ENCODE measurements at places on chromosomes 16 and 17.

DNA sequence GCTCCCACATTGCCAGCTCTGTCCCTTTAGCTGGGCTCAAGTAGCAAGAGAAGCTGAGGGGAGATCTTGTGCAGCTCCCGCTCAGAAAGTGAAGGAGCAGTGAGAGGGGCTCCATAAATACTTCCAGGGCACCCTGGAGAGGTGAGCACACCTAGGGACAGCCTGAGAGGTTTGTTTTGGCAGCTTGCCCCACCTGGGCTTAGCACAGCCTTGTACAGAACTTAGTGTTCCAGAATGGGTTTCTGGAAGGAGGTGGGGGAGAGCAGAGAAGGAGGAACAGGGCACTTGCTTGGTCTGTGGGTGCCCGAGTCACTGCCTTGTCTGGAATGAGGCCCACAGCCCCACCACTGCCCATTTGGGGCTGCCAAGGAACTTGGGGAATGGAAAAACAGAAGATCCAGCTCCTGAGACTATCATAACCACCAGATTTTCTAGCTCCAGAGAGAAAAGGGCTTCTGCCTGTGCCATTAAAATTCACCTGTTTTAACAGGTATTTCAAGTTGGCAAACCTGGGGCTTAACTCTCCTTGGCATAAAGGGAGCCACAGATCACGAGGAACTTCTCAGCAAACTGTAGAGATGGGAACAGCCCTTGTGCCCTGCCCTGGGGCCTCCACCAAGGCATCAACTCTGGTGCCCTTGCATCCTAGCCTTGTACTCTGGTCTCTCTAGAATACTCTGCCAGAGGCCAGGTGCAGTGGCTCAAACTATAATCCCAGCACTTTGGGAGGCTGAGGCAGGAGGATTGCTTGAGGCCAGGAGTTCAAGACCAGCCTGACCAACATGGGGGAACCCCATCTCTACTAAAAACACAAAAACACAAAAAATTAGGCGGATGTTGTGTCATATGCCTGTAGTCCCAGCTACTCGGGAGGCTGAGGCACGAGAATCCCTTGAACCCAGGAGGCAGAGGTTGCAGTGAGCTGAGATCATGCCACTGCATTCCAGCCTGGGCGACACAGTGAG, 1.9 kb downstream of the PRR15L start:
- no peak for DNase-seq

DNA sequence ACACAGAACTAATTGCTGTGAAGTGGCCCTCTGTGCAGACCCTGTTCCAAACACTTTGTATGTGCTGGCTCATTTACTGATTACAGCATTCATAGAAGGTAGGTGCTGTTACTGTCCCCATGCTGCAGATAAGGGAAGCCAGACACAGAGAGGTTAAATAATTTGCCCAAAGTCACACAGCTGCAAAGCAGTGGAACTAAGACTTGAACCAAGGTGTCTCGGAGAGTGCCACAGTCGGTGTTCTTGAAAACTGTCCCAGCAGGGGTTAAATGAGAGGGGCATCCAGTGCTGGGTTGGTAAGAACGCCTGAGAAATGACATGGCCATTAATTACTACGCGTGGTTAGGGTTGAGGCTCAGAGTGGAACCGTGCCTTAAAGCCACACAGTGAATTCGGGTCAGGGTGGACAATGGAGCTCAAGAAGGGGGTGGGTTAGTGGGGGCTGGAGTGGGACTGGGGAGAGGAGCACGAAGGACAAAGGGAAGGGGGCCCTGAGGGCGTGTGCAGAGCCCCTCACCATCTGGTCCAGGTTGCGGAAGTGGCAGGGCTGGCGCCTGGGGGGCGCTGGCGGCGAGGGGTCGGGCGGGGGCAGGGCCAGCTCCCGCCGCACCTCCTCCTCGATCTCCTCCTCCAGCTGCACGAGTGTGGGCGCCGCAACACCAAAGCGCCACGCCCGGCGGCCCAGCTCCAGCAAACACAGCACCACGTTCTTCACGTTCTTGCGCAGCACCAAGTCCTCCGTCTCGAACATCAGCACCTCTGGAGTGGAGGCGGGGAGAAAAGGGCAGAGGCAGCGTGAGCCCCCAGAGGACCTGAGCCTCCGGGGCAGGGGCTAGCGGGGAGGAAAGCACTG, 3.3 kb downstream of the GAS2L2 start:
- DNase-seq, result no peak

DNA sequence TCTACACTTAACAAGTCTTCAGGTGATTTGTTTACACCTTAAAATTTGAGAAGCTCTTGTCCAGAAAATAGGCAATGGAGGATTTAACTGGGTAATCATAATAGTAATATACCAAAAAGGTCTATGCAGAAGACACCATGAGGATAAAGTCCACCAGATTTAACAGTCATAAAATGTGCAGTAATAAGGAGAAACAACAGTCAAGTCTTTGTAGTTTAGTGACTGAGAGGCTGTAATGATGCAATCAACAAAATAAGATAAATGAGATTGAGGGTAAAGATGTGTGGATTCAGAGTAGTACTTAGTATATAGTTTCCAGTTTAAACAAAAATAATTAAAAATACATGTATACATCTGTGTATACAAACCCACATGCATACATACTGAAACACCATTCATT, 91.2 kb downstream of the STXBP4 start:
- DNase-seq, result no peak

DNA sequence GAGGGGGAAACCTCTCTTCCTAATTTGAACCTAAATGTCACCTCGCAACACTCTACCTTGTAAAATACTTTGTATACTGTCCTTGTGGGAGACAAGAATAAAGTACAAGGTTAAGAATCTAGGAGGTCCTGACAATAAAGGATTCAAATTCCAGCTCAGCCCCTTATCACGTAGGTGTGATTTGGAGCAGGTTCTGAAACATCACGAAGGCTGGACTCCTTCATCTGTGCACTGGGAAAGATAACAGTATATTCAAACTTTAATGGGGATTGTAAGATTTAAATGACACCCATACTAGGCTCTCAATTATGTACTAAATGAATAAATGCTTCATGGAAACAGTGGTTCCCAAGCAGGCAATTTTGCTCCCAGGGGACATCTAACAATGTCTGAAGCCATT, 2.1 kb downstream of the TXNDC11 start:
- DNase-seq, result no peak

- DNase-seq, result no peak
These were observed 3.6 kb downstream of the TAOK2 start for GRCh38 chr16:29977063-29977825.

DNA sequence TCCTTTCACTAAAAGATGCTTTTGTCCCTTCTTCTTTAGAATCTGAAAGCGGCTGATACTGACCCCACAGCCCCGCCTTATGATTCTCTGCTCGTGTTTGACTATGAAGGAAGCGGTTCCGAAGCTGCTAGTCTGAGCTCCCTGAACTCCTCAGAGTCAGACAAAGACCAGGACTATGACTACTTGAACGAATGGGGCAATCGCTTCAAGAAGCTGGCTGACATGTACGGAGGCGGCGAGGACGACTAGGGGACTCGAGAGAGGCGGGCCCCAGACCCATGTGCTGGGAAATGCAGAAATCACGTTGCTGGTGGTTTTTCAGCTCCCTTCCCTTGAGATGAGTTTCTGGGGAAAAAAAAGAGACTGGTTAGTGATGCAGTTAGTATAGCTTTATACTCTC, 10.1 kb upstream of the TANGO6 start:
- no peak for DNase-seq

GRCh38 chr17:14308636-14308964, 7.7 kb downstream of the HS3ST3B1 start:
- no peak for DNase-seq

DNA sequence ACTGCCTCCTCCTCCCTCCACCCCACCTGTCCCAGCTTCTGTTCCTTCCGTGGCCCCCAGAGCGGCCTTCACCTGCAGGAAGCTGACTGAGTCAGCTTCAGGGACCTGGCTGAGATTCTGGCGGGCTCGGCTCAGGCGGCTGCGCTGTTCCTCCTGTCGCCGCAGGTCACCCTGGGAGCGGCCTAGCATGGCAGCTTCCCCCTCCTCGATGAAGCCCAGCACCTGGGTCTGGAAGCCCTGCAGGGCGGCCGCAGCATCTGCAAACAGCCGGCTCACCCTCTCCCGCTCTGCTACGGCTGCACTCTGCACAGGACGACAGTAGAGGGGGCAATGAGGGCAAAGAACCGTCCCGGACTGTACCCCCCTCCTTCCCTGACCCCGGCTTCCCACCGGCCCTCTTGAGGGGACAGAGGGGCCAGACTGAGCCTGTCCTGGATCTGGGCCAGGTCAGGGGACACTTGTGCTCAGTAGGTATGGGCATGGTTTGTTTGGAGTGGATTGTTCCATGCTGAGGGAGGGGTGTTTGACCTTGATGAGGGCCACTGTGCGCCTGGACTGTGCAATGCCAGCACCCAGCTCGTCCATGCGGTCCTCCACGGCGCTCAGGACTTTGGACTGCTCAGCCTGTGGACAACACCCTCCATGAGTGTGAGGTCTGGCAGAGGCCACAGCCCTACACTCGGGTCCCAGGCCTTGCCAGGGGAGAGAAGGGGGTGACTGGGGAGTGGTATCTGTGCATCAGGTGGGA, 2.0 kb downstream of the TRIM47 start:
- DNase-seq, result peak; percentile 59

GRCh38 chr17:3005696-3006095, 57.7 kb downstream of the OR1D5 start:
- DNase-seq, result no peak

DNA sequence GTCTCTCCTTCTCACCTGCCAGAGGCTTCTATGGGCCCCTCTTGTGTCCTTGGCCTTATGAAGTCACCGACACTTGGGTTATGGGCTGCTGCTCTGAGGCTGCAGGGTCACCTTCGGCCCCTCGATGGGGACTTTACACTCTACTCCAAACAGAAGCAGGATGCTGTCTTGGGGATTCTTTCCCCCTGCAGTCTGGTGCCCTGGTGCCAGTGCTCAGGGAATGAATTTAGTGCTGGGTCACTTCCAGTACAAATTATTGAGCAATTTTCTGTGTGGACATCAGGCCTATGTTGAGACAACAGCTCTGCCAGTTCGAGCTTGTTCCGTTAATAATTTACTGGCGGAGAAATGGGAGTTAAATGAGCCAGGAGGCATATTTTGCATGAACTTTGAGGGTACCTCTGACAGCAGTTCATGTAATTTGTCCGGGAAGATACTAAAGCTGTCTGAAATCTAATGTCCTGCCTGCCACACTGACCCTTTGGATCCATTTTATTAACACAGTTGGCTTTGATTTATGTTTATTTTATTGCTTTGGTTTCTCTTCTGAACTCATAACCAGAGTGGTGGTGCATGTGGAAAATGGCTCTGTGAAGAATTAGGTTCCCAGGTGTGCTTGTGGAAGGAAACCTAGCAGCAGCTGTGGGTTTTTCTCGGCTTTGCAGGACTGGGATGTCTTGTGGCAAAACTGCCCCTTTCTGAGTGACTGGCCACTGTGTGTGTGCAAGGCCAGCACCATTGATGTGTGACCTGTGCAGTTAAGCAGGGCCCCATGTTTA, 34.1 kb upstream of the DHX8 start:
- DNase-seq, result no peak

DNA sequence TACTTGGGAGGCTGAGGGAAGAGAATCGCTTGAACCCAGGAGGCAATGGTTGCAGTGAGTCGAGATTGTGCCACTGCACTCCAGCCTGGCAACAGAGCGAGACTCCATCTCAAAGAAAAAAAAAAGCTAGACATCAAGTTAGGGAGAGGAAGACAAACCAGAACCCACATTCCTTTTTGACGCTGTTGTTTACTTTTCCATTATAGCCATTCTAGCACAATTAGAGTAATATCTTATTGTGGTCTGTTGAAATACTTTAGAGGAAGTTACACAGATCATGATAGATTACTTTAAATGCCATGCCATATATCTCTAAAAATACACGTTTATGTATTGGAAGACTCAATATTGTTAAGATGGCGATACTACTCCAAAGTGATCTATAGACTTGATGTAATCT, 16.5 kb upstream of the ABCC1 start:
- no peak for DNase-seq

DNA sequence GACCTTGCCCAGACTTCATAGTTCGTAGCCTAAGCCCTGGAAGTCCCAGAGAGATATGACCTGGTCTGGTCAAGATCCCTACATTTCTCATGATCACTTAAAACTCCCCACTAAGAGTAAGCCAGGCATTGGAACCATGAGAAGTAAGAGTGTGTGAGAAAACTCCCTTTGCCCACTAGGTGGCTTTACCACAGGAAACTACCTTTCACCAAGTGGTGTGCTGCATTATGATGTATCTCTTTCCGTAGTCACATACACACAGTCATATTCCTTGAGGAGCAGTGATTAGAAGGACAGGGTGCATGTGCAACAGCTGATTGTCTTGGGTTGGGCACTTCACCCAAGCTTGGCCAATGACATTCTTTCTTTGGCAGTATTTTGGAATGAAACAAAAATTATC, 639.3 kb downstream of the KCNJ2 start:
- DNase-seq, result no peak

DNA sequence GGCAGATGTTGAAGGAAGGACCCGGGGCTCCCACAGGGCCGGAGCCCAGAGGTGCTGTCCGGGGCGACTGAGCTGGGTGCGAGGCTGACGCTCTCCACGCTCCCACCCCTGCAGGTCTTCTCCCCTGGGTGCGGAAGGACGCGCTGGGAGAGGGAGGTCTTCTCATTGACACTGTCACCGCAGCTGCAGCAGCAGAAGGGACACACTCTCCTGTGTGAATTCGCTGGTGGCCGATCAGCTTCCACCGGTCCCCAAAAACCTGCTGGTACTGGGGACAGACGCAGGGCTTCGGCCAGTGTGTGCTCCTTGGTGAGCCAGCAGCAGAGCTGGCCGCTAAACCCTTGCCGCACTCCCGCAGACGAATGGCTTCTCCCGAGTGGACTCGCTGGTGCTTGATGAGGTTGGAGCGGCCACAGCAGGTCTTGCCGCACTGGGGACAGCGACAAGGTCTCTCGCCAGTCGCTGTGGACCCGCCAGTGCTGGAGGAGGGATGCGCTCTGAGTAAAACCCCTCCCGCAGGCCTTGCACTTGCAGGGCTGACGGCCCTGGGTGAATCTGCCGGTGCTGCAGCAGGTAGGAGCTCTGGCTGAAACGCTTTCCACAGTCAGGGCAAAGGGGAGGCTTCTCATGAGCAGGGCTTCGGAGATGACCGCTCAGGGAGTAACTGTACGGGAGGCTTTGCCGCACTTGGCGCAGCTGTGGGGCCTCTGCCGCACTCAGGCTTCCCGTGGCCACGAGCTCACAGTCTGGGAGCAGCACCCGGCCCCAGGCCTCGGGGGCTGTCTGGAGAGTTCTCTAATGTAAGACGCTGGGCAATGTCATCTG, 6.2 kb downstream of the ZNF843 start:
- no peak for DNase-seq

- DNase-seq, result no peak
These were observed 2.1 kb upstream of the ZNF469 start for GRCh38 chr16:88380619-88381018.

DNA sequence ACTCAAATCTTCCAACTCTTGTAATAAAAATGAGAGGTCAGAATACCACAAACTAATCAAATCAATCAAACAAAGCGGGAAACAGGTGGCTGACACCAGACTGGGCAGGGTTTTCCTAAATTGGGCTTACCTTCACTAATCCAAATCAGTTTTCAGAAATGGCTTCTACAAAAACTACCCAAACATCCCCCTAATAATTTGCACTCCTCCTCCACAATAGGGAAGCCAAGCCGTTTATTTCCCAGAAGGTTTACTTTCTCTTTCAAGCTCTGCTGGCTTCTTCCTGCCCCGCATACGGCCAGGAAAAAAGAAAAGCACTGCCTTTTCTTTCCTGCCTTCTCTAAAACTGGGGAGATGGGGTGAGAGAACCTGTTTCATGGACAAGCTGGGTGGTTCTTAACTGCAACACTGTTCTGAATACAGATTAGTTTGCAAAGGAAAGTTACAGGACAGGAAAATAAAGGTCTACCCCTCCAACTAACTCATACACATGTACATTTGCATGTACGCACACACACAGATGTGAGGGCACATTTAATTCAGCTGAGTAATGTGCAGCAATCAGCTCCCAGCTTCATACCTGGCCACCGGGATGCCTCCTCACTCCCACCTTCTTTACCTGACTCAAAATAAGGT, 9.2 kb downstream of the STAT3 start:
- no peak for DNase-seq
